ENCODE measurements at places on chromosomes 1 and 21.

DNA sequence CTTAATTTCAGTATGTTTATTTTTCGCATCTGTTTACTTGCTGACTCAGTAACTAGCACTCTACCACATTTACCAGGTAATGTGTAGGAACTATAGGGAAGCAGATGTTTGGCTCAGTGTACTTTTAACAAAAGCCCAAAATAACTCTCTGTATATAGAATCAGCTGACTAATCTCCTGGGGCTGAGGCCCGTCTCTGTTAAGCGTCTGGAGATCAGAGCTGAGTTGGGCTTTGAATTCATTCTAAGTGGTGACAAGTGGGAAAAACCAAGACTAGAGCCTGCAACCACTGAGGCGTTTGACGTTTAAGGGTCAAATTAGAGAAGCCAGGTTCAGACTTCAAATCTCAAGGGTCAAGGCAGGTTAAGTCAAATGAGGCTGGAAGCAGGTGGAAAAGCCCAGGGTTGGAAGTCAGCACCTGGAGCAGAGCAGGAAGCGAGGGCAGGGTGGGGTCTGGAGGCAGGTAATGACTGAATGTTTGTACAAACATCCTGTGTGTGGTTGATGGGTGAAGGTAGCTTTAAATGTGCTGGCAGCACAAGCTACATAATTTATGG lies 56.8 kb upstream of the LYST start:
- no peak for DNase-seq

GRCh38 chr1:115313182-115313581 lies 24.9 kb downstream of the NGF start:
- no peak for DNase-seq

DNA sequence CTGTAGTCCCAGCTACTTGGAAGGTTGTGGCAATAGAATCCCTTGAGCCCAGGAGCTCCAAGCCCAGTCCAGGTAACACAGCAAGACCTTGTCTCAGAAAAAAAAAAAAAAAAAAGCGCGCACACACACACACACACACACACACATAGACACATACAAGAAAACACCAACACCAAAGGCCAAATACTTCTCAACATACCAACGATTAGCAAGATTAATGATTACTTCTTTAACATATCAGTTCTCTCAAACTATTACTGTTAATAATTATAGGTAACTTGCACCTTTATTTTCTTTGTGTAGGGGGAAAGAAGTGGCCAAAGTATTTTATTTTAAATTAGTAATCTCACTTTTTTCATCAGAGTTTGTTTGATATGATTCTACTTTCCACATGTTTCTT lies 289.5 kb upstream of the ADGRL2 start:
- DNase-seq = no peak

DNA sequence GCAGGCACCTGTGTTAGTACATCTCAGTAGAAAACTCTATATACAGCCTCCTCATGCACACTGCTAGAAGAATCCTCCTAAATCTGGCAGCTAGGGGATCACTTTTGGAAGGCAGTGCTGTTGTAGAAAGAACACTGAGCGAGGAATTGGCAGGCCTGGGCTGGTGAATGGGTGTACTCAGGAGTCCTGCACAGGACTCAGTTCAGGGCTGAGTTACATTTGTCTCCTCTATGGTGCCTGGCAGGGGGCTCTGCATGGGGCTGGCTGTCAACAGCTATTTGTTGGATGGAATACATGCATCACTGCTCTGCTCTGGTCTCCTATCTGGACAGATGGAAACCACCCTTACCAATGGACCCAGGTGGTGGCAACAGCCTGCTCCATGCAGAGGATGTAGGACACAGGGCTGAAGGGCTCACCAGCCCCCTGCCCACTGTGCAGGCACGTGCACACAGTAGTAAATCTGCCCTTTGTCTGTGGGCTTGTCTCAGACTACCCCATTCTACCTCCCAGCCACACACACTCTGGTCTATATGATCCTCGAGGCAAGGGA lies 74.2 kb downstream of the LRIG2 start:
- DNase-seq = no peak

DNA sequence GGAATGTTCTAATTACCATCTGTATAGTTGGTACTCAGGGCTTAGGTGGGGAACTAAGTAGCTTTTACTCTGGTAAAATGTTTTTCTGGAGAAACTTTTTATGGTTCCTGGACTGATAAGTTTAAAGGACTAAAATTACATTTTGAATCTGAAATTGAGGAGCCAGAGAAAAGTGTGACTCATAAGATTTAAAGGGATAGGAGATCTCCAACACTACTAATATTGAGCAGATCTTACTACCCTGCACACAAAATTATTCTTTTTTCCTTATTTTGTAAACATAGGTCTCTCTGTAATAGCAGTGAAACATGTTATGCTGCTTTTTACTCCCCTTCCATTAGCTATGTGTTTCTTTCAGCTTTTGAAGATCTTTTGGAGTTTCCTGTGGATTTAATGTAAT lies 32.5 kb downstream of the MTF2 start:
- no peak for DNase-seq

- no peak for DNase-seq
Measured at GRCh38 chr1:109807822-109808680, 44.3 kb upstream of the EPS8L3 start.

GRCh38 chr1:76826072-76826845 lies 41.0 kb upstream of the ST6GALNAC5 start:
- no peak for DNase-seq

DNA sequence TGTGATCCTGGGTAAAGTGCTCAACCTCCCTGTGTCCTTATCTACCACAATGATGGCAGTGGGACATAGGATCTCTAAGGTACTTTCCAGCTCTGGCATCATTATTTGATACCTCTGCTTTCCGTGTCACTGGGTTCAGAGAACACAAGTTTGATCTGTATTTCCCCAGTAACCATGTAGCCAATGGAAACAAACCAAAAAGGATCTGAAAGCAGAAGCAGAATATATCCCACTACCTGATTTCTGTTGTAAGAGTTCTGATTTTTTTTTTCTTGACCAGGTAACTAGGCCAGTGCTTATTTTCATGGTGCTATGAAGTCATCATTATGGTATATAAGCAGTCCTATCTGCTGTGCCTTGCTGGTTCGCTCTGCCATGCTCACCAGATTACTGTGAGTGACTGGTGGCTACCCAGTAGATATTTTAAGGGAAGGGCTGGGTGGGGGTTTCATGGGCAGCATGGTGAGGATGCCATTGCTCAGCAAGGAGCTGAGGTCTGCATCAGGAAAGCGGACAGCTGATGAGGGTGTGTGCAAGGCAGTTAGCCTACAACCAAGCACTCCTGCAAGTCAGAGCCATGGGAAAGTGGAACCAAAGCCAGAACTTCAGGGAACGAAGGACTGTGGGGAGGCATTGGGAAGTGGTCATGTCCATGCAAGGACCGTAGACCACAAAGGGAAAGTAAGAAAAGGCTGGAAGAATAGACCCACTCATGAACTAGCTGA lies 104.9 kb upstream of the EDEM3 start:
- DNase-seq = no peak

- DNase-seq = no peak
Measured at GRCh38 chr1:20142001-20142710, 3.0 kb downstream of the PLA2G2F start.
